CD4-positive, alpha-beta T cell (primary cell): ENCODE measurements at places on chromosomes 2 and 18.

DNA sequence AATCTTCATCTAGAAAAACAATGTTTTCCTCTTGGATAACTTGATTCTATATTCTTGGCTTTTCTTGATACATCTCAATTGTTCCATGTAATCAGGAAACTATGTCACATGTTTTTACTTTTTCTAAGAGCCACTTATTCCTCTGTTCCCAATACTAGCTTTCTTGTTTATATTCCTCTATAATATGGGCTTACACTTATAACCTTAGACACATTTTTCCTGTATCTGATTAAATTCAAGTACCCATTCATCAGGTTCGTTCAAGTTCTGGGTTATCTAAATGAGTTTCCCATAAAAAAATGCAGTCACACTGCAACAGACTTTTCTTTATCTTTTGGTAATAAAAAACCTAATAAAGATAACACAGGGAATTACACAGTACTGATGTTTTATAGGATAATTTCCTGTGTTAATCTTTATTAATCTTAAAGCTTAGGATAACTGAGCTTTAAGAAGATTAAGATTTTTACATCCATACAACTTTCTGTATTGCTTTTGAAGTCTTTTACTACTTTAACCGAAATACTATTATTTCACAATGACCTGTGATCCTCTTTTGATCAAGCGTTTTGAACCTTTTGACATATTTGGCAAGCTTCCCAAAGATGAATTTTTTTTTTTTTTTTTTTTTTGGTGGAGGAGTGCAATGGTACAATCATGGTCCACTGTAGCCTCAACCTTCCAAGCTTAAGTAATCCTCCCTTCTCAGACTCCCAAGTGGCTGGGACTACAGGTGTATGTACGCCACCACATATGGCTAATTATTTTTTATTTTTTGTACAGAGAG, 44.3 kb upstream of the C2orf66 start:
- no peak for DNase-seq

DNA sequence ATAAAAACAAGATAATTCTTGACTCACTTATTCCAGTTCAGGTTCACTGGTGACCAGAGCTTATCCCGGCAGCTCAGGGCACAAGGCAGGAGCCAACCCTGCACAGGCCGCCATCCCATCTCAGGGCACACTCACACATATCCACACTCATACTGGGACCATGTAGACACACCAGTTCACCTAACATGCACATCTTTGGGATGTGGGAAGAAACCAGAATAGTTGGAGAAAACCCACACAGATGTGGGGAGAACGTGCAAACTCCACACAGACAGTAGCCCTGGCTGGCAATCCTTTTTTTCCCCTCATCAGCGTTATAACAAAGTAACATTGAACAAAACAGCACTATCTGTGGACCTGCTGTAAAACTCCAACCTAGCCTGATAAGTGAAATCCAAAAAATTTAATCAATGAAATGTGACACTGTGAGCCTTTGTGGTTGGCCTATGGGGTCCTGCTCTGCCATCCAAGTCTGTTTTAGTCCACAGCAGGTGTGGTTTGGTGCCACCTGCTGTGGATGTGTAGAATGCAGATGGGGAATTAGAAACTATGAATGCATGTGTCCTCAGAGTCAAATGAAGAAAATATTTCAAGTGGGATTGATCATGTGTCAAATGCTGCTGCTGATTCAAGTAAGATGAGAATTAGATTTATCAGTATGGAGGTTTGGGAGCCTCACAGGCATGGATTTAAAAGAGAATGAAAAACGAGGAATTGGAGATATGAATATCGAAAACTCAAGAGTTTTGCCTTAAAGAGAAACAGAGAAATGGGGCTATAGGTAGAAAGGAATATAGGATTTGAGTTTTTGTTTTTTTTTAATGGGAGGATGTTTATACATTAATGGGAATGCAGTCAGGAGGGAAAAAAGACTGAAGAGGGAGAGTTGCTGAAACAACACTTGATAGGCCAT, 47.0 kb downstream of the UGP2 start:
- peak; percentile 47 for DNase-seq

DNA sequence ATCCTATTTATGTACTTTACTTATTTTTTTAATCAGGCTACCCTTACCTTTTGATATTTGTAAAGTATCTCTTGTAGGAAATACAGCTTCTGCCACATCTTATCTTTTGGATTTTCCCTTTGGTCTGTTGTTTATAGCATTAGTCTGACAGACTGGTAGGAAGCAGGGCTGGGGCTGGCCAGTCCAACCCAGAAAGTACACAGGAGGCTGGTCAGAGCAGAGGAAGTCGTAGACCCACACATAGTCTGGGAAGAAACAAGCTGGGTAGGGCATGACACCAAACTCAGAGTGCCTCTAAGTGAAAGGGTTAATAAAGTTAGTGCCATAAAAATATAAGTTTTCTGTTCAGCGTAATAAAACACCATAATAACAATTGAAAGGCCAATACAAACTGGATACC, 51.7 kb downstream of the BOLA3 start:
- no peak for DNase-seq

GRCh38 chr2:2575870-2576386, 244.9 kb upstream of the MYT1L start:
- DNase-seq = no peak

DNA sequence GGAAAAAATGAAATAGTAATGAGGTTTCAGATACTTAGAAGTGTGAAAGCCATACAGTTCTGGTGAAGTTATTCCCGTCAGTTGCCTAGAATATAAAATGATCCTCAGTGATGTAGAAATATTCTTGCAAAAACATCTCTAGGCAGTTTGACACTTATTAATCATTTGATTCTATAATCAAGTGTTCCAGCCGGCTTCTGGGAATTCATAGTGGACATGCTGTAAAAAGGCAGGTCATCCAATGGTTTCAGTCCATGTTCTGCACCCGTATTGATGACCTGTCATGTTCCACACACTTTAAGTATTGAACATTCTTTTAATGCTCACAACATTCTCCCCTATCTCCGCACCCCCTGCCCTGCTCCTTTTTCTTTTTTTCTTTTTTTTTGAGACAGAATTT, 19.8 kb downstream of the ARPC2 start:
- DNase-seq = no peak

DNA sequence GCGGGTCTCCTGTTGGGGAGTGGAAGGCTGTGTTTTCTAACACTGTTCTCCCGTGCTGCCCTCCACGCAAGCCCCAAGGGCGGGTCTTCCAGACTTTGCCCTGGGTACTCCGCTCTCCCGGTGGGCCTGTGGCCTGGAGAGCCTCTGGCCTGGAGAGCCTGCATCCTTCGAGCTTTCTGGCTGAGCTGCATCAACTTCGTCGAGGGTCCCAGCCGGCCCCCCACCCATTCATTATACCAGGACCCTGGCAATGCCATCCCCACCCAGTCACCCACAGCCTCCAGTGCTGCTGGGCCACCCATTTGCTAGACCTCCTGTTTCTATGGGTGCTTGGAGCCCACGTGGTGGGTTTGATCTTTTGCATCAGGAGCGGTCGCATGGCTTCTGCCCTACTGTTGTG, 102.2 kb downstream of the PTGR3 start:
- DNase-seq = no peak

GRCh38 chr18:23101861-23102432, 33.3 kb upstream of the CABLES1 start:
- DNase-seq = no peak
